ENCODE measurements at places on chromosomes 3 and 15.
A peak's percentile ranks its signal among the peaks of the same experiment; 100 is the strongest.

GRCh38 chr15:92079047-92079446 lies 225.5 kb downstream of the SLCO3A1 start:
- H3K4me3 ChIP-seq: no peak overlapping the region
- no peak overlapping the region for H3K27ac ChIP-seq
- no peaks in the 10 kb centered on the region for H3K27me3 ChIP-seq
- no peak for DNase-seq
- no peaks in the 10 kb centered on the region for H3K36me3 ChIP-seq

GRCh38 chr3:19573644-19574043 lies 360.4 kb downstream of the EFHB start:
- H3K27me3 ChIP-seq: no peaks in the 10 kb centered on the region
- no peak overlapping the region for H3K27ac ChIP-seq
- DNase-seq: no peak
- H3K4me3 ChIP-seq: no peak overlapping the region
- H3K4me1 ChIP-seq: no peaks in the 10 kb centered on the region

GRCh38 chr3:196175722-196176121 lies 35.5 kb downstream of the ZDHHC19 start:
- DNase-seq: no peak
- peaks cover 11% of the 10 kb centered on the region for H3K4me1 ChIP-seq
- no peaks in the 10 kb centered on the region for H3K36me3 ChIP-seq
- H3K27me3 ChIP-seq: no peaks in the 10 kb centered on the region
- H3K27ac ChIP-seq: no peak overlapping the region

- H3K27ac ChIP-seq: no peak overlapping the region
- H3K27me3 ChIP-seq: no peaks in the 10 kb centered on the region
- H3K4me1 ChIP-seq: no peaks in the 10 kb centered on the region
- no peaks in the 10 kb centered on the region for H3K36me3 ChIP-seq
Measured at GRCh38 chr3:27239951-27240350, 129.2 kb downstream of the NEK10 start.

GRCh38 chr3:153247331-153248330 lies 85.6 kb downstream of the RAP2B start:
- no peaks in the 10 kb centered on the region for H3K27me3 ChIP-seq
- no peak overlapping the region for H3K27ac ChIP-seq
- peaks cover 18% of the 10 kb centered on the region for H3K4me1 ChIP-seq
- DNase-seq: no peak
- H3K4me3 ChIP-seq: no peak overlapping the region

DNA sequence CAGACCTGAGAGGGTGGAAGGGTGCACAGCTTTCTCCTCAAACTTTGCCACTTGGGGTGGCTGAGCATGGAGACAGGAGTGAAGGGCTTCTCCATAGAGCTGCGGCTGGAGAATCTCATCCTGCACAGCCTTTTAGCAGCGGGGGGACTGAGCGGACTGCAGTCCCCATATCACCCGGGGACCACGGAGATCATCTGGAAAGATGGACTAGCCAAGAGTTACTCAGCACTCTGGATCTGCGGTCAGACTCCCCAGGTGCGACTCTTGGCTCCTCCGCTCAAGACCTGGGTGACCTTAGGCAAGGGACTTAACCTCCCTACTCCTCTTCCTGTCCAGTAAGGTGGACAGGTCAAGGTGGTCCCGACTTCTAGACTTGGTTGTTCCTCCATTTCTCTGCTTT lies 125.8 kb upstream of the MEF2A start:
- peaks cover 7% of the 10 kb centered on the region for H3K36me3 ChIP-seq
- no peak overlapping the region for H3K27ac ChIP-seq
- H3K4me3 ChIP-seq: no peak overlapping the region
- peaks cover 37% of the 10 kb centered on the region for H3K4me1 ChIP-seq
- no peaks in the 10 kb centered on the region for H3K27me3 ChIP-seq

DNA sequence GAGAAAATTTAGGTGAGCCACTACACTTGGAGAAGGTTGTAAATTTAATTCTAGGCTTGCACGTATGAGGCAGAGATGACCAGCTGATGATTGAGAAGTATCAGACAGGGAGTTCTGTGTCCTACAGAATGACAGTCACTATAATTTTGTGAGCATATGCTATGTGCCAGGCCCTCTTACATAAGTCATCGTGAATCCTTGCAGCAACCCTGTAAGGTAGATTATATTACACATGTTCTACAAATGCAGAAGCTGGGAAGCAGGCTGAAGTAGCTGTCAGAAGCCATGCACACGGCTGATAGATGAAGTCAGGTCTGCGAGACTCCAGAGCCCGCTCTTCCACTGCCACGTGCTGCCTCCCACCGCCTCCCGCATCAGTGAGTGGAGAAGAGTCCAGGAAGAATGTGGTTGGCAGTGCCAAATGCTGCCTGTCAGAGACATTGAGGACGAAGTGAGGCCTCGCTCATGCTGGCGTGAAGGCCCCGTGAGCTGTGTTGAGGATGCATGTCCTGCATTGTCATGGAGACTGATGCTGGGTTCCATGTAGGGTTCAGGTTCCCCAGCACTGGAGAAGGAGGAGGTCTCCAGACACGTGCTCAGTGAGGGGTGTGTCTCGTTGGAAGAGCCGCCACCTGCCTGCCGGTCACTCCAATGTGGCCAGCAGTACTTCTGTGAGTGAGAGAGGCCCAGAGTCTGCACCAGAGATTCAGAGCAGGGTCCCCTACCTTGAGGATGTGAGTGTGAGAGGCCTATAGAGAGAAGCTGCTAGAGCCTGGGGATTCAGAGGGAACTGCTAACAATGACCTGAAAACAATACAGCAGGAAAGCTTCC lies 123.3 kb upstream of the PLXNA1 start:
- H3K27ac ChIP-seq: peak overlapping the region; percentile 4
- DNase-seq: peak; percentile 21
- no peak overlapping the region for H3K4me3 ChIP-seq
- H3K36me3 ChIP-seq: no peaks in the 10 kb centered on the region

DNA sequence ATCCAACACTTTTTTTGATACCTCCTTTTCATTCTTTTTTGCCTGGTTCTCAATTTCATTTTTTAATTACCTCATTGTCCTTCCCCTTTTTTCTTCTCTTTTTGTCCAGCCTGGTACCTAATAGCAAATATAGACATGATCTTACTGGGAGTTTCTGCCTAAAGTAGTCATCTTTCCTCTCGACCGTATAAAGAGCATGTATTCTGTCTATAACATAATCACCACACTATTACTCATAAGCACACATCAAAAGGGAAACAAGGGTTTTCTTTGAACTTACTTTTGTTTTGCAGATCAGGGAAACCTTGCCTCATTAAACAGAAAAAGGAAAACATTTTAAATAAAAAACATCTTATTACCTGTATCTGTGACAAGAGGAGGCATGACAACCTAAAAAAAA lies 33.0 kb downstream of the FAM98B start:
- DNase-seq: no peak
- H3K4me3 ChIP-seq: no peak overlapping the region
- H3K27me3 ChIP-seq: no peaks in the 10 kb centered on the region
- no peak overlapping the region for H3K27ac ChIP-seq
- H3K4me1 ChIP-seq: no peaks in the 10 kb centered on the region

DNA sequence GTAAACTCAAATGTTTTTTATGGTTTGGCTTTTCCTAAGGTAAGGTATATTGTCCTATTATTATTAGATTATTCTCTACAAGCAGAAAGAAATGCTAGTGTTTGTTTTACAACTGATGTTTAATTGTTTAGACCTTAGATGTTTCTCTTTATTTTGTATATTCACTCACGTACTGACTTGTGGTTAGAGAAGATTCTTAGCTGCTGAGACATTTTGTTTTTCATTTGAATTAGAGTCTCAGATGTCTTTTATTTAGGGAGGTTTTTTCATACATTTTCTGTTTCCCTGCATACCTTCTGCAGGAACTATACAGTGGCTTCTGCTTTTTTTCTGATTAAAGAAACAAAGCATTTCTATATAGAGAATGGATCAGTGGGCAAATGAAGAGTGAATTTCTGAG lies 110.9 kb downstream of the MYRIP start:
- peaks cover 14% of the 10 kb centered on the region for H3K4me1 ChIP-seq
- no peak overlapping the region for H3K27ac ChIP-seq
- no peaks in the 10 kb centered on the region for H3K36me3 ChIP-seq
- H3K4me3 ChIP-seq: no peak overlapping the region

DNA sequence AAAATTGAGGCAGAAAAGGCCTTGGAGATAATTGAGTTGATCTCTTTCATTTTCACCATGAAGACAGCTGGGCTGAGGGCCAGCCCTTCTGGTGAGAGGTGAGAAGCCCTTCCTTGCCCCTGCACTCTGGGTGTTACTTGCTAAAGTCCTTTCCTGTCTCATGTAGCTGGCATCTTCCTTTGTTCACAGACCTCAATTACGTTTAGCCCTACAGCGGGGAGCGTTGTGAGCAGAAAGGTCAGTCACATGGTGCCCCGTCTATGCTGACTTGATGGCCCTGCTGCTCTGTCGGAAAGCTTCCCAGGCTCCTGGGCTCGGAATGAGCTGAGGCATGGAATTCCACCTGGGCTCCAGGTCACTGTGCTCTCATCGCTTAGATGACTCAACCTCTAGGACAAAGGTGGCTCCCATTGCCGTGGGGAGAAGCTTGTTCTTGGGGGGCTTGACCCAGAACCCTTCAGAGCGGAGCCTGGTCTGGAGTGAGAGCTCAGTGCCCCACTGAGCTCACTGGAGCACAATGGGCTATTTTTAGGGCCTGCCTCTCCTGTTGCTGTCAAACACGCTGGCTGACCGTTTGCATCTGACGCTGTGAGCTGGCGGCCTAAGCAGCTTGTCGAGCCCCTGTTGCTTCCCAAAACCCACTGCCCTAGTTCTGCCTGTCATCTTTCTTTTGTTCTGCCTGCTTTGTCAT lies 47.0 kb downstream of the RPLP1 start:
- H3K4me3 ChIP-seq: no peak overlapping the region
- DNase-seq: no peak
- no peaks in the 10 kb centered on the region for H3K36me3 ChIP-seq
- peaks cover 5% of the 10 kb centered on the region for H3K4me1 ChIP-seq

DNA sequence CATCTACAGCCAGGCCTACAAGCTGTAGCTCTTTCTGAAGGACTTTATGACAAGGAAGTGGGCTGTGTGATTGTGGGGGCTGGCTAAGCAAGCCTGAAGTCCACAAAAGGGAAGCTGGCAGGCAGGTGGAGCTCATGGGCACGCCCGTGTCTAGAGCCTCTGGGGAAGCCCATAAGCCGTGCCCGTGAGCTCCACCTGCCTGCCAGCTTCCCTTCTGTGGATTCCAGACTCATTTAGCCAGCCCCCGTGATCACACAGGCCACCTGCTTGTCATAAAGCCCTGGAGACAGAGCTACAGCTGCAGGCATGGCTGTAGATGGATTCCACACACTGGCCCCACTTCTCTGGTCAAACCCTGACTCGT lies 15.2 kb downstream of the EFCC1 start:
- H3K4me1 ChIP-seq: no peaks in the 10 kb centered on the region
- no peaks in the 10 kb centered on the region for H3K27me3 ChIP-seq
- no peaks in the 10 kb centered on the region for H3K36me3 ChIP-seq
- peak; percentile 25 for DNase-seq
- no peak overlapping the region for H3K27ac ChIP-seq
- H3K4me3 ChIP-seq: no peak overlapping the region

DNA sequence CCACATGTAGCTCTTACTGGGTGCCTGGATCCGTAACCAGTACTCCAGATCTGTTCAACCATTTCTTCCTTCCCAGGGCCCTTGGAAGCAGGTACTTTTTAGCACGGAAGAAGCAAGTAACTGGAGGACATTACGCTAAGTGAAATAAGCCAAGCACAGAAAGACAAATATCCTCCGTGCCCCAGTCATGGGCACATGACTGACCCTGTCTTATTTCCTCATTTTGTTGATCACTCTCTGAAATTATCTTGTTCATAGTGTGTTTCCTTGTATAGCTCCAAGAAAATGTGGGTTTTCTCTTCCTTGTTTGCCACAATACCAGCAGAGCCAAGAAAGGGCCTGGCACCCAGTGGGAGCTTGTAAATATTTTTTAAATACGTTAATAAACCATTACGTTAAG lies 32.2 kb upstream of the MTMR14 start:
- H3K36me3 ChIP-seq: peaks cover 11% of the 10 kb centered on the region
- no peak overlapping the region for H3K4me3 ChIP-seq
- H3K27ac ChIP-seq: no peak overlapping the region
- peaks cover 24% of the 10 kb centered on the region for H3K27me3 ChIP-seq

- no peak overlapping the region for H3K27ac ChIP-seq
- H3K27me3 ChIP-seq: no peaks in the 10 kb centered on the region
- H3K4me3 ChIP-seq: no peak overlapping the region
- H3K4me1 ChIP-seq: no peaks in the 10 kb centered on the region
- H3K36me3 ChIP-seq: no peaks in the 10 kb centered on the region
Measured at GRCh38 chr3:194857469-194858113, 171.9 kb downstream of the FAM43A start.

- peaks cover 26% of the 10 kb centered on the region for H3K4me1 ChIP-seq
- DNase-seq: no peak
- H3K27ac ChIP-seq: peak overlapping the region; percentile 46
Measured at GRCh38 chr15:51076524-51077220, 18.0 kb downstream of the TNFAIP8L3 start.

DNA sequence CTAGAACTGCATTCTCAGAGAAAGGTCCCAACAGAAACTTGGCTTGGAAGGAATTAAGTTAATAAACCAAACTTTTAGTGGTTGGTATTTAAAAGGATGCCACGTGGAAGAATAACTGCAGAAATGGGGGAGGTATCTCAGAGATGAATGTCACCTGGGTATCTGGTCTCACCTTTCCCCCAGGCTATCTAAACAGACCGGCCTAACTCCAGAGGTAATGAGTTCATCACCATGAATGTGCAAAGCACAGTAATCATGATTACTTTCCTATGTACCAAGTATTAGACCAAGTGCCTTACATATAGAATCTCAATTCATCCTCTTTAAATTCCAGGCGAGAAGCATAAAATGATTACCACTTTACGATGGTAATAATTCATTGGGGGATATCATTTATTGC lies 80.8 kb downstream of the FBN1 start:
- no peak for DNase-seq
- H3K4me3 ChIP-seq: no peak overlapping the region
- H3K27ac ChIP-seq: peak overlapping the region; percentile 94

DNA sequence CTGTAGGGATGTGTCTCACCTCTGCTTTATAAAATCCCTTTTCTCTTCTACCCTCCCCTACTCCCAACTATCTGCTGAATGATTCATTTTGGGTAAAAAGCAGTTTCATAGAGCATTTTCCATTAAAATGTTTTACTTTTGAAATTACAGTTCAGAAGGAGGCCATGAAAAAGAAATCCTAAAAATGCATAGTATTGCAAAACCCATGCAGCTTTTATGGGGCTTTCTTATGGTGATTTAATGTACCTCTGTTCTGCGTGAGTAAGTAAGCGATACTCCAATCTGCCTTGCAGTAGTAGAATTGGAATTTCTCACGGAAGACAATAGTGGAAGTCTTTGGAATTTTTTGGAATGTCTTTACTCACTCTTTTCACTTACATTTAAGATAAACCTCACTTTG lies 111.9 kb downstream of the ARPP21 start:
- no peak overlapping the region for H3K27ac ChIP-seq
- H3K4me3 ChIP-seq: no peak overlapping the region

- peaks cover 3% of the 10 kb centered on the region for H3K27me3 ChIP-seq
- no peaks in the 10 kb centered on the region for H3K36me3 ChIP-seq
- no peak for DNase-seq
- H3K27ac ChIP-seq: no peak overlapping the region
Measured at GRCh38 chr15:74377831-74378766, 10.7 kb upstream of the CYP11A1 start.

- peak overlapping the region; percentile 64 for H3K27ac ChIP-seq
- no peaks in the 10 kb centered on the region for H3K27me3 ChIP-seq
- no peak overlapping the region for H3K4me3 ChIP-seq
- no peak for DNase-seq
- H3K36me3 ChIP-seq: peaks cover 6% of the 10 kb centered on the region
- H3K4me1 ChIP-seq: peaks cover 4% of the 10 kb centered on the region
Measured at GRCh38 chr3:15382405-15382923, 44.9 kb downstream of the METTL6 start.

GRCh38 chr3:119145128-119145499 lies 851 bp upstream of the TEX55 start:
- peaks cover 14% of the 10 kb centered on the region for H3K4me1 ChIP-seq
- DNase-seq: no peak
- H3K27ac ChIP-seq: no peak overlapping the region
- no peaks in the 10 kb centered on the region for H3K36me3 ChIP-seq
- H3K27me3 ChIP-seq: no peaks in the 10 kb centered on the region
- H3K4me3 ChIP-seq: no peak overlapping the region
